ENCODE measurements at places on chromosomes 6 and 20.
A peak's percentile ranks its signal among the peaks of the same experiment; 100 is the strongest.

DNA sequence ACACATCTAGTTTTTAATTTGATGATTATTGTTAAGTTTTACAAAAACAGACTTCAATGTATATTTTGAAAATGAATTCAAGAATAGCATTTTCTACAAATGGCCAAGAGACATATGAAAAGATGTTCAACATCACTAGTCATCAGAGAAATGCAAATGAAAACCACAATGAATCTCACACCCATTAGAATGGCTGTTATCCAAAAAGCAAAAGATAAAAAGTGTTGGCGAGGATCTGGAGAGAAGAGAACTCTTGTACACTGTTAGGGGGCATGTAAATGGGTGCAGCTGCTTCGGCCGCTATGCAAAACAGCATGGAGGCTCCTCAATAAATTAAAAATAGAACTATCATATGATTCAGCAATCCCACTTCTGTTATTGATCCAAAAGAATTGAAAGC, 185.8 kb upstream of the CCN2 start:
- DNase-seq, result no peak

- DNase-seq, result no peak
These were observed 14.2 kb downstream of the HLA-A start for GRCh38 chr6:29956518-29956917.

DNA sequence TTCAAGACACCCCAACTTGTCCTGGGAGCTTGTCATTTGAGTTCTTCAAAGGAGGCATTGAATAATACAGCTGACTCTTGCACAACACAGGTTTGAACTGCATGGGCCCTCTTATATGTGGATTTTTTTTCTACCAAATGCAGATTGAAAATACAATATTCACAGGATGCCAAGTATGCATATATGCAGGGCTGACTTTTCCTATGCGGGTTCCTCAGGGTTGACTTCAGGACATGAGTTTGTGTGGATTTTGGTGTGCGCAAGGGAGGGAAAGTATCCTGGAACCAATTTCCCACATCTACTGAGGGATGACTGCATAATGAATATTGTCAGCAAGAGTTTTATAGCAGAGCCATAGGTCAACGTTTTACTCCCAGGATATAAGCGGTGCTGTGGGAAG, 70.0 kb upstream of the RALY start:
- no peak for DNase-seq

DNA sequence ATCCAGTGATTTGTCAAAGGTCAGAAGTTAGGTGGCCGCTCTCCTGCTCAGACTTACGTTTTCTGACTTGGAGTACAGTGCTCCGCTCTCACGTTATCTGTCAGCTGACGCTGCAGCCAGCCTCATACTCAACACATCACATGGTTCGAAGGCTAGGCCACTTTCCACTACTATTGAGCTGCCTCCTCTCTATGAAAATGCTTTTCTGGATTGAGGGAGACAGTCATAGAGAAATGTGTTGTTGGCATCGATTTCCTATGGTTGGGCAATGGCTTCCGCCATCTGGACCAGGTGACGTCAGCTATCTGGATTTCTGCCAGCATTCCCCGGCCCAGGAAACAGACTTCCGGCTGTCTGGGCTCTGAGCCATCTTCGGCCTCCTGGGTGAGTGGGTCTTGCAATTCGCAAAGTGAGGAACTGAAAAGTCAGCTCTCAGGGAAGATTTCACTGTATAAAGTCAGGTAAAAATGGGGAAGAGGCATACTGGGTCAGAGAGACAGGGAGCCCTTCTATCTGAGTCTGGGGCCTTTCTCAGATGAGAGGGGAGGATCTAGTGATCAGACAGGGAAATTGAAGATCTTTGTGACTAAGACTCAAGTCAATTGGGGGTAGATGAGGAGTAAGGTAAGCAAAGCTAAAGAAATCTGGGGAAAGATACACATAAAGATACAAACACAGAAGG, 37.5 kb upstream of the IER3 start:
- DNase-seq, result peak; percentile 47

DNA sequence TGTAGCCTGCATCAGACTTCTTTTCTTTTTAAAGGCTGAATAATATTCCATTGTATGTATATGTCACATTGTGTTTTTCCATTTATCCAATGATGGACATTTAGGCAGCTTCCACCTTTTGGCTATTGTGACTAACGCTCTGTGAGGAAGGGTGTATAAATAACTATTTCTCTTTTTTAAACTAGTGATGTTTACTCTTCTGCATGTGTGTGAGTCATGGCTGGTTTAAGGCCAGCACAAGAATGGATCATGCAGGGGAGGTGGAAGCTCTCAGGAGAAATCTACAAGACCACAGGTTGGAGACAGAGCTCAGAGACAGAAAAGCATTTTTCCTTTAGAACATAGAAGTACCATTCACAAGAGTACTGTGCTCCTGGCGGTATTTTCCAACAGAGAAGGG, 307.2 kb downstream of the SOX4 start:
- no peak for DNase-seq

- no peak for DNase-seq
These were observed 24.8 kb downstream of the TASP1 start for GRCh38 chr20:13613917-13614316.

- DNase-seq, result no peak
These were observed 40.1 kb downstream of the DNAH8 start for GRCh38 chr6:38755207-38755606.

DNA sequence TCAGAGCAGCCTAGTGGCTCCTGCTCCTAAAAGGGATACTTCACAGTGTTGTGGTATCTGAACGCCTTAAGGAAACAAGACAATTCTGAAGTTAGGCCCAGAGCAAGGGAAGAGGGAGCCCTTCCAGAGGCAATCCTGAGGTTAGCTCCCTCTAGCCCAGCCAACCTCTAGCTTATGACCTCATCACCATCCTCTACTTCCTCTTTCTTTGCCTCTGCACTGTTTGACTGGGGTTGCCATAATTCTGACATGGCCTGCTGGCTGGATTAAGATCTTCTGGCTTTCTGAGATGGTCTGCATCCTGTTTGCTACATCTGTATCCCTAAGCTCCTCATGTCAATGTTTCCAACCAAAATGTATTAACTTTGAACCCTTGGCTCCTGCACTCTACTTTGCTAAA, 23.3 kb upstream of the BMP2 start:
- no peak for DNase-seq

- no peak for DNase-seq
These were observed 61.0 kb downstream of the ARHGAP18 start for GRCh38 chr6:129648819-129649491.

GRCh38 chr6:129575378-129576118, 134.4 kb downstream of the ARHGAP18 start:
- DNase-seq, result no peak

GRCh38 chr6:14068133-14068532, 49.4 kb upstream of the CD83 start:
- no peak for DNase-seq

- no peak for DNase-seq
These were observed 31.7 kb downstream of the UQCC2 start for GRCh38 chr6:33679761-33680160.

DNA sequence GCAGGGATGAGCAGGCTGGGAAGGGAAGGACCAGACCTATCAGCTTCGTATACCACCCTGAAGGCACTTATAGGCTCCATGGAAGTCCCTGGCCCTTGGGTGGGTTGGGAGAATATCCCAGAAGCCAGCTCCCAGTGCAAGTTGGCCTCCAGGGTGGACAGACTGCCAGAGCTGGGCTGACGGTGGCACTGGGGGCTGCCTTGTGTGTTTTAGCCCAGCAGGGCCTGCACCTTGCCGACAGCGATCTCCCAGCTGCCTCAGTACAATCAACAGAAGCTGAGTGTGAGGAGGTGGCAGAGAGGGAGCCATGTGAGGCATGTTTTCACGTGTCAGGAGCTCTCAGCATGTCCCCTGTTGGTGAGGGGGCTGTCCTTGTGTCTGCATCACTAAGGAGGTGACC, 159.5 kb downstream of the VEGFA start:
- no peak for DNase-seq

DNA sequence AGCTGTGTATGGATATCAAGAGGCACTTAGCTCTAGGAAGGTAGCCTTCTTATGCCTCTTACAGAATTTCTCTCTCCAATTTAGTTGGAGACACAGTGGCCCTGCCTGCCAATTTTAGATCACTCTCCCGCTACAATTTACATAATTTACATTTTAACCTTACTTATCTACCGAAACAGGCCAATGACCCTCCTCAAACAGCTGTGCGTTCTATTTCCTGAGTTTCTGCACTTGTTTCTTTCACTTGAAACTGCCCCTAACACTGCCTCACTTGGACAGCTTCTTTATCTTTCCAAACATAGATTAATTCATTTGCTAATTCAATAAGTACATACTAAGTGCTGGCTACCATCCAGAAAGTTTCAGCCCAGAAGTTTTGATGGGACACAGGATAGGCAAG, 52.9 kb upstream of the HDDC2 start:
- no peak for DNase-seq

- DNase-seq, result no peak
These were observed 28.7 kb downstream of the PTPRK start for GRCh38 chr6:128491610-128492206.

DNA sequence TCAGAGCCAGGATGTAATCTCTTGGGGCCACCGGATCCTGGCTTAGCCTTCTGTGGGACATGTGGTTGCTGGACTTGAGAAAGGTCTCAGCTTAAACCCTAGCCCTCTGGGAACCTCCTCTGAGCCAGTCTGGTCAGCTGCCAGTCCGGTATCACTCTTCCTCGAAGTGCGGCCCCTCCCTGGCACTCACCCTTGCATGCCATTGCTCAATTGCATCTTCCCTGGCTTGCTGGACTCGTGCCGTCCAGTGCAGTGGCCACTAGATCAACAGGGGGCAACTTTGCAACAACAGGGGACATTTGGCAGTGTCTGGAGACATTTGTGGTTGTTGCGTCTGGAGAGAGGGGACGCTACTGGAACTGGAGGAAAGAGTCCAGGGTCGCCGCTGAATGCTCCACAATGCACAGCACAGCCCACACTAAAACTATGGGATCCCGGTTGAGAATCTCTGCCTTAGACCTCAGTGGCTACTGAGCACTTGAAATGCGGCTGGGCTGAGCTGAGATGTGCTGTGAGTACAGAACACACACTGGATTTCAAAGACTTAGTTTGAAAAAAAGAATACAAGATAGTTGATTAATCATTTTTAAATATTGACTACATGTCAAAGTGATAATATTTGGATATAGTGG, 152.1 kb downstream of the TFAP2C start:
- DNase-seq, result no peak

GRCh38 chr6:44193307-44193910, 23.3 kb upstream of the MYMX start:
- DNase-seq, result no peak

DNA sequence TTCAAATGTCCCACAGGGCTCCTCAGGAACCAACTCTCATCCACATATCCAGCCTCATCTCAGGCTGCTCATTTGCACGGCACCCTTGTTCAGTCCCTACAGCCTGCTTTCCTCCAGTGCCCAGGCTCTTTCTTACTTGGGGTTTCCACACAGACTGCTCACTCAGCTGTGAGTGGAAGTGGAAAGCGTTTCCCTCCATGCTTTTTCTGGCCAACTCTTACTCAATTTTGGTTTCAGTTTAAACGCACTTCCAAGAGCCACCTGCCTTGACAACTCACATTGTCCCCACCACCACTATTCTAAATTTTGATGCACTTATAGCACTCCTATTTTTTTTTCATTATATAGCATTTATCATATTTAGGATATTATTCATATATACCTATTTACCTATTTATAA, 367.1 kb downstream of the PKHD1 start:
- no peak for DNase-seq

DNA sequence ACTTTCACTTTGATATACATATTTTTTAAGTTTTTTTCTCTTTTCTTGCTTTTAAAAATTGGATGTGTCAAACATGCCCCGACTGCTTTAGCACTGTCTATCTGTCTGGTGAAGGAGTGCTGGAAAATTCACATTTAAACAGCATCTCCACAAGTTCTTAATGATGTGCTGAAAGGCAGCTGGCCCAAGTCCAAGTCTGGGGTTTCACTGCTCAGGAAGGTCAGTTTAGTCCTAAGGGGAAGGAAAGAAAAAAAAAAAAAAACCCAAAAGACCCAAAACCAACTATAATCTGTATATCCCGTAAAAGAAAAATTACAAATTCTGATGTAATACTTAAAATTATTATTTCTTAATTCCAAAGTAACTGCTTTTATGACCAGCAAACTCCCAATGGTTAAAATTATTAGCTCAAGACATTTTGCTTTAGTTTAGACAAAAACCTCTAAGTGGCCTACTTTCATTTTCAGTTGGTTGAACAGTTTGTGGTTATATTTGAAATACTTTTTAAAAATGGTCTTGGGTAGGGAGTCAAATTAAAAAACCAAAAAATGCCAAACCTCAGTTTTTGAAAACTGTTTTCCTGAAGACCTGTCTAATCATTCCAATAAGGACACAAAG, 79.5 kb upstream of the PREP start:
- no peak for DNase-seq

- no peak for DNase-seq
These were observed 19.3 kb downstream of the ANKRD6 start for GRCh38 chr6:89452281-89452680.

DNA sequence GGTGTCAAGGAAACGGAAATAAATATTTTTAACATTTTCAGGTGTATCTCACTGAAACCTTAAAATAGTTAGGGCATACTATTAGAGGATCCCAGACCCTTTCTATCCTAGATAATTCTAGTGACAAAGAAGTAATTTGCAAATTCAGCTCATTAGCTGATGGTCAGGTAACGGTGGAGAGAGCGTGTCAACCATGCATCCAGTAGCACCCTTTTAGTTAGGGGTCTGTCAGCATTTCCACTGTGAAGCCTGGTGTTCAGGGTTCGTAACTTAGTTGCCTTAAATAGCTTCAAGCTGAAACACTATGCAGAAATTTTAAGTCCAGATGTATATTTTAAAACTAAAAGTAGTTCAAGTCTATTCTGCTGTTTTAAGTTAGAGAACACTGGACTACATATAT, 48.5 kb upstream of the SUPT3H start:
- DNase-seq, result no peak

DNA sequence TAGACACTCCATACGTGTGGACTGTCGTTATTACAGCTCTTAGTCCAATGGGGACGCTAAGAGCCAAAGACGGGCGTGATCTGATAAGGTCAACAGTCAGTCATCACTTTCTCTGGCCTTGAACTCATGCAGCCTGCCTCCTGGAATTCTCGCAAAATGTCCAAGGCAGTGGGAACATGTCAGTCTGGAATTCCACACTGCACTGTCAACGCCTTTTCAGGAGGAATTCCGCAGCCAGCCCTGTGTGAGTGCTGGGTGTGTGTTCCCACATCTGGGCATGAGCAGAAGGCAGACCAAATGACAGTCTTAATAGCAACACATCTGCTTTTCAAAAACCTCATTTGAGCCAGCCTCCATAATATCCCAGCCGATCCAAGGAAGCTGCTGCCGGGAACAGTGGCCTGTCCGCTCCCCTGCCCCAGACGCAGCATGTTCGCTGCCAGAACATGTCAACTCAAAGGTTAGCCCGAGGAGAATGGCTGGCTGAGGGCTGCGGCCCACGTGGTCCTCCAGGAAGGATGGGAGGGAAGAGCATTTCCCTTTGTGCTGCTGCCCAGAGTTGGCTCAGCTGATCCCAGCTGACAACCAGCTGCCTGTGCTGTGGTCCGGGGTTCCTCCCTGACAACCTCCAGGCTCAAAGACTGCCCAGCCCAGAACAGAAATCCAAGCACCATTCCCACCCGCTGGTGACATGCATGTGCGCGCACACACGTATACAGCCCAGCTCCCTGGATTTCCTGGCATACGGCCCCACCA, 103.1 kb downstream of the SULF2 start:
- no peak for DNase-seq
